Cerebellum (tissue), 4 donors: ENCODE measurements at places on chromosomes 5 and 9. TPM values are rescaled to one million over a fixed set of nuclear protein-coding genes. Genes with fewer than 3 reads are reported as not detected.
A peak's percentile ranks its signal among the peaks of the same experiment; 100 is the strongest.

Gene IER5L
- 9.1 TPM for total RNA-seq

DNA sequence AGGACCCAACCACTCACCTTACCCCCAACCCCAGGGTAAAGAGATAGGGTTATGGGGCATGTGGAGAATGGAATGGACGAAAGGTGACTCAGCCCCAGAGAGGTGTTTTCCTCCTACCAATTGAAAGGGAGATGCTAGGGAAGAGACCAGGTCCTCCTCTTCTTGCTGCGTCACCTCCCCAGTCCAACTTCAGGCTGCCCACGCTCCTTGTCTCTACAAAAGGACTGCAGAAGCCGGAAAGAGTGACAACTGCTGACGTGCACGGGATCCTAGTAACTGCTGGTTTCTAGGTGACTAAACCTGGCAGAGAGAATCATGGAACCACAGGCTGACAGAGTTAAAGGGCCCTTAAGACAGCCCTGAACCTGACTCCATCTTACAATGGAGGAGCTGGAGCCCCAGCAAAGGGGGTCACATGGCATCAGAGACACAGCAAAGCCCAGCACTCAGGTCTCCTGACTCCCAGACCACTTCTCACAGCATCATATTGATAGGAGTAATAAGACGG is 2.2 kb downstream of the GPX3 start:
- no peak for DNase-seq

Gene FSTL4
- total RNA-seq: 32.8 TPM

Gene TMCO6
- 12.3 TPM for total RNA-seq

GRCh38 chr5:80083101-80083890 is 48.1 kb downstream of the THBS4 start:
- peak; percentile 70 for DNase-seq

Gene TEX48
- total RNA-seq: not detected

Gene SH3TC2
- total RNA-seq: 2.6 TPM

DNA sequence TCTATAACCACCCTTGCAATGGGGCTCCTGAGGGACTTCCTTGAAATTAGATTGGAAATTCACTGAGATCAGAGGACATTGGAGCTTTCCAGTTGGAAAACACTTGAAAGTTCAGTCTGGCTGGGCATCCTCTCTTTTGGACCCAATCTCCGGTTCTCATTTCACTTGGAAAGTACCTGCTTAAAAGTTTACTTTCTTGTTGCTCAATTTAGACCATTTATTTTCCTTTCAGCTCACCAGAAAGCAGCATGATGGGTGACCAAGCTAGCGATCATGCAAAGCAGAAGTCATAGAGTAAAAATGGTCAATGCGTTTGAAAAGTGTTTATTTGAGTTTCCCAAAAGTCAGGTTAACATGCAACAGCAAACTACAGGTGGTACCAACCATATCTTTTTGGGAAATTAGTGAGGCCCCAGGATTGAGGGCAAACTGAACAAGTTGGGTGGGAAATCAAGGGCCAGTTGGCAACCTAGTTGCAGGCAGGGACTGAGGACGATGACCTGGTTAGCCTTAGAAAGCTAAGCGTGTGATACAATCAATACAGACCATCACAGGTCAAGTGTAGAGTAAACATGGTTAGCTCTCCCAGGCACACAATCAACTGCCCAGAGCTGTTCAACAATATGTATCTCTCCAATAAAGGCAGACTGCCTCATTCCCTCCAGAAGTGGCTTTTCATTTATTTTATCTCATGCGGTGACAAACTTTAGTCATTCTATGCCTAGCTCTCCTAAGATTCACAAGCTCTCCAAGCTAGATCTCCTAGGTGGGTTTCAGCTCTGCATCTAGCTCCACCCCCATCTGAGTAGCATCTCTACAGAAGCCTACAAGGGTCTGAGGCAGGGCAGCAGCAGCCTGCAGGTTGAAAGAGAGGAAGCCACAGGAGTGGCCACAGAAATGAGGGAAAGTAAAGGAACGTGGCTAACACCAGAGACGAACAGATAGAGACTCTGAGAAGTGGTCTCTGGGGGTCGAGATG is 136.9 kb downstream of the UGCG start:
- no peak for DNase-seq

DNA sequence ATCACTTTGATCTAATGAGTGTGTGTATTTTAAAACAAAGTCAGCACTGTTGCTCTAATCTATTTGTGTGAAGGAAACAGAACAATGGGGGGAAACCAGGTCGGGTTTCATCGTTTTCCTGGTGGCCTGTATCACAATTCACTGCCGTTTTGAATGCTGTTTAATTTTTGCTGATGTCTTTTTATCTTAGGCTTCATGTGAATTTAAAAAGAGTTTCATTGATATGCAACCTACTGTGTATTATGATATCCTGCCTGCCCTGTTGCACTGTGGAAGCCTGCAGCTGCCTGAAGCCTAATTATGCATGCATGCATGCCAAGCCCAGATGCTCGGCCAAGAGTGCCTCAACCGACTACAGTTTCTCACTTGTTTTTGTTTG is 307.5 kb downstream of the ZNF608 start:
- DNase-seq: no peak

- DNase-seq: no peak
These were observed 3.7 kb upstream of the GRIA1 start for GRCh38 chr5:153486771-153487170.

Gene REEP2
- total RNA-seq: 40.3 TPM

DNA sequence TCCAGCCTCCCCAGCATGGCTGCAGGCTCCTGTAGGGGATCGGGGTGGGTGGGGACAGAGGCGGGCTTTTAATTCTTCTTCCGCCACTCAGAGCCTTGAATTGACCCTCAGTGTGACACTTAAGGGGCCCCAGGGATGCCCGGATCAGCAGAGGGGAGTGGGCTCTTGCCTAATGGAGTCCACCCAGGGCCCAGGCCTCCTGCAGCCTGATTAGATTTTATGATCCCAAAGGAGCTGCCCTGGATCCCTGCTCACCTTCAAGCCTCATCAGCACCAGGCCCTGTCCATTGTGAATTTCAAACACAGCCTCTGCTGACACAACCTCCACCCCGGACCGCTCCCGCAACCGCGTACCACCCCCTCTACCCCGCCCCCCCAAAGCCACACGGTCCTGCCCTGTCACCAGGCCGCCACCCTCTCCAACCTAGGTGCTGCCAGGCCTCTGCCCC is 214.1 kb upstream of the IER5L start:
- DNase-seq: no peak

- no peak for DNase-seq
These were observed 4.5 kb downstream of the SLC12A7 start for GRCh38 chr5:1107167-1108022.

GRCh38 chr5:56737951-56738606 is 77.3 kb upstream of the MAP3K1 start:
- DNase-seq: no peak

DNA sequence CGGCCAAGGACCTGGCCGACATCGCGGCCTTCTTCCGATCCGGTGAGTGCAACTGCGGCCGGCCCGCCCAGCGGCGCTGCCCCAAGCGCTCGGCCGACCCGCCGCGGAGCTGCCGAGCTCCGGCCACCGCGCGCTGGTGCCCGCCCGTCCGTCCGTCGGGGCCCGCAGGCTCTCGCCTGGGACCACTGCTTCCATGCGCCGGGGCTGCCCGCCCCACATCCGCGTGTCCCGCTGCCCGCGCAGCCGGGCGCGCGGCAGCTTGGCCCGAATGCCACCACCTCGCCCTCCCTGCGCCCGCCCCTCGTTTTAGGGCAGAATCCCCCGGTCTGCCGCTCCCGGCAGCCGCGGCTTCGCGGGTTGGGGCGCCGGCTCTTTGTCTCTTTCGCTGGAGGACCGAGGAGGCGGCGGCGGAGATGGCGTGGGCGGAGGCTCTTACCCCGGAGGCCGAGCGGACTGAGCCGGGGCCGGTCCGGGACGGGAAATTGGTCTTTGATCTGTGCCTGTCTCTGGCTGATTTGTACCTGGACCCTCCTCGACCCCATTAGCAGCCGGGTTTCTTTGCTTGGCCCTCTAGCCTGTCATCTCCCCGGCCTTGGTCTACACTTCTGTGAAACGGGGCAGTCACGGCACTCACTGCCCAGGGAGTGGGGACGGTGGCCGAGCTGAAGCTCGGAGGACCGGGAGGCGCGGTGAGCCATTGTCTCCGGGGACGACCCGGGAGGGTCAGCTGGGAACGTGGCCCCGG is 871 bp downstream of the TRIO start:
- no peak for DNase-seq

Gene NOXA1
- total RNA-seq: 1.5 TPM

Gene SOHLH1
- not detected for total RNA-seq

- no peak for DNase-seq
These were observed 44.7 kb downstream of the CCL28 start for GRCh38 chr5:43367453-43367852.

Gene FBP2
- not detected for total RNA-seq

Gene AHRR
- 1.5 TPM for total RNA-seq

GRCh38 chr5:126108470-126108869 is 314.7 kb upstream of the GRAMD2B start:
- DNase-seq: no peak

DNA sequence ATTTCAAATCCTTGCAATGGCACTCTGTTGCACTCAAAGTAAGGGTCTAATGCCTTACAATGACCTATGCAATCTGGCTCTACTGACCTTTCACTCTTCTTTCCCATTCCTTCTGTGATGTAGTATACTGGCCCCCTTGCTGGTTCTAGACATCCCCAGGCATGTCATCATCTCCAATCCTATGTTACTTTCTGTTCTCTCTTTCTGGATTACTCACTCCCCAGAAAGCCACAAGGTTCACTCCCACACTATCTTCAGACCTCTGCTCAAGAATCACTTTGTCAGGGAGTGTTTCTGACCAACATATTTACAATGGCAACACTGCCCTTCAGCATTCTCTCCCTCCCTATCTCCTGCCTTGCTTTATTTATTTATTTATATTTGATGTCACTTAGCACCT is 802.2 kb upstream of the WWC1 start:
- no peak for DNase-seq

Gene ARHGEF28
- total RNA-seq: 6.7 TPM
